Activated T-cell treated with anti-CD3 and anti-CD28 coated beads, Interleukin-2, amount 50 U/mL, for 72 hours (primary cell): ENCODE measurements at places on chromosomes 2 and 18.
A peak's percentile ranks its signal among the peaks of the same experiment; 100 is the strongest.

- H3K27me3 ChIP-seq: no peaks in the 10 kb centered on the region
- H3K27ac ChIP-seq: no peak overlapping the region
- H3K36me3 ChIP-seq: no peaks in the 10 kb centered on the region
These were observed 1083.8 kb upstream of the NRXN1 start for GRCh38 chr2:52115750-52116149.

DNA sequence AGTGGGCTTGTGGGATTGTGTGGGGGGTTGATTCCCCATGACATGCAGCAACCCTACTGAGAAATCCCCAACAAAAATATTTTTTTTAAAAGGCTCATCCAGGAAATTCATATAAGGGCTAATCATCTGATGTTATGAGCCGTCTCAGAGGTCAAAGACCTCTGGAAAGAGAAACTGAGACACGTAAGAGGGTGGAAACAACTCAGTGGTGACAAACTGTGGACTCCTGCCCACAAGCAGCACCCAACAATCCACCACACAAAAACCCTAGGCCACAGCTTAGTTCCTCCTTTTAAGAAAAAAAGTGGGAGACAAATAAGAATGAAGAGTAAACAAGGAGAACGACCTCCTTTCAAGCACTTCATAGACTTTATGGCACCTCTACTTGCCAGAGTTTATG is 1096.1 kb upstream of the NRXN1 start:
- H3K27ac ChIP-seq: no peak overlapping the region
- no peaks in the 10 kb centered on the region for H3K36me3 ChIP-seq
- no peaks in the 10 kb centered on the region for H3K4me1 ChIP-seq
- no peak for DNase-seq
- no peak overlapping the region for H3K4me3 ChIP-seq

- H3K27me3 ChIP-seq: peaks cover 11% of the 10 kb centered on the region
- DNase-seq: no peak
- H3K4me1 ChIP-seq: peaks cover 14% of the 10 kb centered on the region
- no peak overlapping the region for H3K27ac ChIP-seq
- H3K4me3 ChIP-seq: no peak overlapping the region
These were observed 103.4 kb downstream of the NRP2 start for GRCh38 chr2:205785507-205786260.

GRCh38 chr2:214005337-214005736 is 405.5 kb upstream of the VWC2L start:
- no peak for DNase-seq
- H3K27ac ChIP-seq: no peak overlapping the region
- H3K27me3 ChIP-seq: no peaks in the 10 kb centered on the region
- no peaks in the 10 kb centered on the region for H3K36me3 ChIP-seq
- H3K4me3 ChIP-seq: no peak overlapping the region

DNA sequence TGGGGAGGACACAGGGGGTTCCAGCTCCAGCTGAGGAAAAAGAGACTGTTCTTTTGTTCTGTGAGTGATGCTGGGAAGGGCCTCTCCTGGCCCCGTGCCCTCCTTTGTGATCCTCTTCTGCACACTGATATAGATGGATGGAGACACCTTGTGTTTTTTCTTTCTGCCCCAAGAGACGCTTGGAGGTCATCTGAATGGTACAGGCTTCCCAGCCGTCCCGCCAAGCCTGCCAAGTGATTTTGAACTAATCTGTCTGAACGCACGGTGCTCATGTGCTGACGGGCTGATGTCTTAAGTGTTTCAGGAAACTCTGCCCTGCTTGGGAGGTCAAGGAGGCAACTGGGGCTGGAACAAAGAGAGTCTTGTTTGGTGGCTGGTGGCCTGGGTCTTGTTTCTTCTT is 57.5 kb downstream of the KIF5C start:
- H3K27me3 ChIP-seq: no peaks in the 10 kb centered on the region
- no peak overlapping the region for H3K27ac ChIP-seq
- H3K4me1 ChIP-seq: peaks cover 4% of the 10 kb centered on the region
- no peak overlapping the region for H3K4me3 ChIP-seq

- H3K4me1 ChIP-seq: no peaks in the 10 kb centered on the region
- no peak overlapping the region for H3K4me3 ChIP-seq
- peak; percentile 17 for DNase-seq
- no peaks in the 10 kb centered on the region for H3K36me3 ChIP-seq
- H3K27ac ChIP-seq: no peak overlapping the region
These were observed 35.1 kb upstream of the MAPRE2 start for GRCh38 chr18:35005963-35006577.

GRCh38 chr2:38113981-38114708 is 38.2 kb upstream of the CYP1B1 start:
- peaks cover 52% of the 10 kb centered on the region for H3K27me3 ChIP-seq
- H3K4me1 ChIP-seq: peaks cover 25% of the 10 kb centered on the region
- no peak for DNase-seq
- no peak overlapping the region for H3K4me3 ChIP-seq

- H3K4me1 ChIP-seq: peaks cover 40% of the 10 kb centered on the region
- H3K27me3 ChIP-seq: no peaks in the 10 kb centered on the region
- no peaks in the 10 kb centered on the region for H3K36me3 ChIP-seq
These were observed 46.4 kb downstream of the CHRNA1 start for GRCh38 chr2:174717916-174718315.

GRCh38 chr2:36359067-36359466 is 3.5 kb downstream of the CRIM1 start:
- no peak overlapping the region for H3K27ac ChIP-seq
- H3K4me3 ChIP-seq: peak overlapping the region; percentile 9
- peaks cover 50% of the 10 kb centered on the region for H3K27me3 ChIP-seq
- no peaks in the 10 kb centered on the region for H3K36me3 ChIP-seq
- peaks cover 32% of the 10 kb centered on the region for H3K4me1 ChIP-seq

DNA sequence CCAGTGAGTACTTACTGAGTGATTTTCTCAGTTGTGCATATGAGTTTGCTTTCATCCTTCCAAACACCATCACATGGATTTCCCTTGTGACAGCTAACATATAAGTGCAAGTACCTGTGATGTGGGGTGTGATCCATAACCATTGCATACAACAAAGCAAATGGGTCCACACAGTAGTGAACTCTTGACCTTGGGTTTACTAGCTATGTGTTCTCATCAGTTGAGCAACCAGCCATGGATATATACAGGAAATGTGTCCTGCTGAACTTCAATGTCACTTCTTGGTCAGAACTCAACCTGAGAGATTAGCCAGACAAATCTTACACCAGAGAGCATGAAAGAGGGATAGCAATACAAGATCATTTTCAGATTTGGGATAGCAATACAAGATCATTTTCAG is 420.9 kb upstream of the KCNH7 start:
- H3K4me1 ChIP-seq: no peaks in the 10 kb centered on the region
- DNase-seq: no peak
- H3K4me3 ChIP-seq: no peak overlapping the region
- no peaks in the 10 kb centered on the region for H3K27me3 ChIP-seq
- H3K27ac ChIP-seq: no peak overlapping the region
- no peaks in the 10 kb centered on the region for H3K36me3 ChIP-seq

DNA sequence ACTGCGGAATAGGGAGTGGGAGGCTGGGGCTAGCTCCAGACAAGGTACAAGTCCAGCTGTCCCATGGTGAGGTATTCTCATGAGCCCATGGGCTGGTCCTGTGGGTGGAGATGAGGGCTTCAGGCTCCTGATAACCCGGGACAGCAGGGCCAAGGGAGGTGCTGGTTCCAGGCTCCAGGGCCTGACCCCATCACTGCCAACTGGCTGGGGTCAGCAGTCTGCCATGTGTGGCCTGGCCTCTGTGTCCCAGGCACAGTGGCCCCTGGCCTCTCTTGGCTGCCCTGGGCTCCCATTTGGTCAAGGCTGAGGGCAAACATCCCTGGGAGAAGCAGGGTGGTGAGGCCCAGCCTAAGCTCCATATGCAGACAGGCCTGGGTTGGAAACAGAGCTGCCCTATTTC is 966 bp upstream of the OXER1 start:
- no peaks in the 10 kb centered on the region for H3K27me3 ChIP-seq
- no peak overlapping the region for H3K27ac ChIP-seq
- no peak overlapping the region for H3K4me3 ChIP-seq
- no peaks in the 10 kb centered on the region for H3K4me1 ChIP-seq

GRCh38 chr2:217250013-217250524 is 390.2 kb upstream of the TNP1 start:
- DNase-seq: no peak
- H3K36me3 ChIP-seq: no peaks in the 10 kb centered on the region
- H3K4me1 ChIP-seq: peaks cover 9% of the 10 kb centered on the region
- no peak overlapping the region for H3K4me3 ChIP-seq
